Amniotic stem cell (primary cell): ENCODE measurements at places on chromosomes 1 and 21.

DNA sequence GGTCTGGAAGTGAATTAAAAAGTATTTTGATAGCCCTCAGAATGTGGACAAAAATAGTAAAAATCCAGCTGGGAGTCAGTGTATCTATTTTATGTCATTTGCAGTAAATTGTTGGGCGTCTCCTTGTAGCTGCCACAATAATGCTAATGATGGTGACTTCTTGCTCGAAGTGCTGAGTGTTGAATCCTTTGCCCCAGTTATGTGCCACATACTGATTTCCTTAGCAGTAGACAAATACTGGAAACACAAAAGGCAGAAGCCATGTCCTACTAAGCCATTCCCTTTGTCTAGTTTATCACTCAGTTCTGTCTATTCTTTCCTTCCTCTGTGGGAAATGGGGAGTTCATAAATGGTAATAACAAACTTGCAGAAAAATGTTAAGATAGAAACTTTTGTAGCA is 70.7 kb upstream of the CXADR start:
- DNase-seq, result no peak

GRCh38 chr21:37647781-37648180 is 268.5 kb downstream of the KCNJ6 start:
- no peak for DNase-seq

DNA sequence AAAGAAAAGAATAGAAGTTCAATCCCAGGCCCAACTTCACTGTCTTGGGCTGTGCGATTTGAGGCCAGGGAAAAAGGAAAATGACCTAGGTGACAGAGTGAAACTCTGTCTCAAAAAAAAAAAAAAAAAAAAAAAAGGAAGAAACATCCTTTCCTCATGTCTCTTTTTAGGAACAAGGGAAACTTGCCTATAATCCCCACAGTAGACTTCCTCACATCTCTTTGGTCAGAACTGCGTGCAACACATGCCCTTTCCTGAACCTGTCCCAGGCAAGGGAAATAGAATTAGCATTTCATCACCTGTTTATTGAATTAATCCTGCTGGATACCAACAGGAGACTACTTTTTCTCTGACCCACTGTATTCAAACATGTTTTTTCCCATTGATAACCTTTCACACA is 2.3 kb downstream of the DCST1 start:
- DNase-seq, result no peak

DNA sequence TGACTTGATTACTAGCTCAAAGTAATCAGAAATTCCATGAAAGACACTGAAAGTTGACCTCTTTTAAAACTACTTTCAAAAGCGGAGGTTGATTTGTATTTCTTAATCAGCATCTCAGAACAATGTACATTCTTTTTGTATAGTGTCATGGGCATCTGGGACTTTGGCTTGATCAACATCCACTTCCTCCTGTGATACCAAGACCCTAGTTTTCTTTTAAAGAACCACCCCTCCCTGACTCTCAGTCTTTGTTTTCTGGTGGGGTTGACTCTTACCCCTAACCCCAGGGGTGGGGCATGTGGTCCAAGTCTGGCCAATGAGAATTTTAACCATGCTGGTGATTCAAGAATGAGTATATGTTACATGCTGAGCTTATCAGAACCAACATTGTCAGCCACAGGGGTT is 21.7 kb upstream of the IRF2BP2 start:
- DNase-seq, result no peak

DNA sequence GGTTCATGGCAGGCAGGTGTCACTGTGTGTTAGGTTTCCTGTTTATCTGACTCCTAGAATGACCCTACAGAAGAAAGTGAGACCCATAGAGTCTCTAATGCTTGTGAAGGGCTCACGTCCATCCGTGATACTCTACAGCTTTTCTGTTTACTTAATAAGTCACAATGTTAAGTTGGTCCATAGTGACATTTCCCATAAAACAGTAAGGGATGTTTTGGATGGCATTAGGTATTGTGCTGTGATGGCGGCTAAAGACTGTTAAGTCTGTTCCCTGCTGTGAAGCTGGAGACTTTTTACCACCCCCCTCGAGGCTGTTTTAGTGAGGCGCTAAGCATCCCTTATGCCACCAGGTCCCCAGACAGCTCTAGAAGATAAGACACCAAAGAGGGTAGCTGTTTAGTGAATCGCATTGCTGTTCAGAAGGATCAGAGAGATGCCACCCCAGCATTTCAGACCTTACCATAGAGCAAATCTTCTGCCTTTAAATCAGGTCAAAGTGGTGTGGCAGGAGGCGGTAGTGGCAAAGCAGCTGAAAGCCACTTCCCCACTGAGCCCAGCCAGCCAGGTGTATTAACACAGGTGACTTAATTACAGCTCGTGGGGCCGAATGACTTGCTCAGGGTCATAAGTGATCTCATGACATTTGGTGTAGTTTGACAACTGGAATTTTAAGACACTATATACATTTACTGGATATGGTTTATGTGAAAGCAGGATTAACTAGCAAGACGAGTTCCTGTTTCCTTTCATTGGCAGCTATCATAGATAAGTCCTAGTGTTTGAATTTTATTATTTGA is 25.0 kb downstream of the SLC37A1 start:
- DNase-seq, result no peak

DNA sequence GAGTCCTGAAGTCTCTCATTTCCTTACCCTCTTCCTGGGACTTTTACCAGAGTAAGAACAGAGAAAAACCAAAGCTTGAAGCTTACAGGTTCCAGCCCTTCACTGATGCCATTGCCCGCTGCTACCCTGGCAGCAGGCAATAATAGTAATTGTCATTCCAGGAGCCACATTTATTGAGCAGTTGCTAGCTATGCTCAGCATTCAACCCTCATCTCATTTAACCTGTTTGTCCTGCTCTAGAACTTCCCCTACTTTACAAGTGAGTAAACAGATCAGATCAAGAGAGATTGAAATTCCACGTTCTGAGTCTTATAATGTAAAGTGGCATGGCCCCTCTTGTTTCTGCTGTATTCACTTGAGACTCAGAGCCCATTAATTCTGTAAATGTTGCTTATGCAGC is 80.4 kb downstream of the ATP1A1 start:
- DNase-seq, result no peak

DNA sequence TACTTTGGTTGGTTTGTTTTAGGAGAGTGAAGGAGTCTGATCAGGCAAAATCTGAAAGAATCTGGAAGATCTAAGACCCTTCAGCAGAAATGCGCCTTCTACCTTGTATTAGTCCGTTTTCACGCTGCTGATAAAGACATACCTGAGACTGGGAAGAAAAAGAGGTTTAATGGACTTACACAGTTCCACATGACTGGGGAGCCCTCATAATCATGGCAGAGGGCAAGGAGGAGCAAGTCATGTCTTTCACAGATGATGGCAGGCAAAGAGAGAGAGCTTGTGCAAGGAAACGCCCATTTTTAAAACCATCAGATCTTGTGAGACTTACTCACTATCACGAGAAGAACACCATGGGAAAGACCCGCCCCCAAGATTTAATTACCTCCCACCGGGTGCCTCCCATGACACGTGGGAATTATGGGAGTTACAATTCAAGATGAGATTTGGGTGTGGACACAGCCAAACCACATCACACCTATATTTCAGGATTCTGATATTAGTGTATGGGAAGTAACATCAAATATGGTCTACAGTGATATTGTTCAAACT is 99.3 kb downstream of the GLUL start:
- DNase-seq, result no peak

DNA sequence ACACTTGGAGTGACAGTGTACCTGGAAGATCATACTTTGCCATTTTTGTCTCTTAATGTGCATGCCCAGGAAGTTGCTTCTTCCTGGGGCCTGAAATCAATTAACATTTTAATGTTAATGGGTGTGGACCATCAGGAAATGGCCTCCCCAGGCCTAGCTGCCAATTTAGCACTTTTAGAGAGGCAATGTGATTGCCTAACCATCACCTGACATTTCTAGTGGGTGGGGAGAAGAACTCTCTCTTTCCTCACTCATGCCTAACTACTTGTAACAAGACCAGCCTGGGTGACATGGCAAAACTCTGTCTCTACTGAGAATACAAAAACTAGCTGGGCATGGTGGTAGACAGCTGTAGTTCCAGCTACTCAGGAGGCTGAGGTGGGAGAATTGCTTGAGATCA is 549.0 kb upstream of the RGS18 start:
- no peak for DNase-seq

DNA sequence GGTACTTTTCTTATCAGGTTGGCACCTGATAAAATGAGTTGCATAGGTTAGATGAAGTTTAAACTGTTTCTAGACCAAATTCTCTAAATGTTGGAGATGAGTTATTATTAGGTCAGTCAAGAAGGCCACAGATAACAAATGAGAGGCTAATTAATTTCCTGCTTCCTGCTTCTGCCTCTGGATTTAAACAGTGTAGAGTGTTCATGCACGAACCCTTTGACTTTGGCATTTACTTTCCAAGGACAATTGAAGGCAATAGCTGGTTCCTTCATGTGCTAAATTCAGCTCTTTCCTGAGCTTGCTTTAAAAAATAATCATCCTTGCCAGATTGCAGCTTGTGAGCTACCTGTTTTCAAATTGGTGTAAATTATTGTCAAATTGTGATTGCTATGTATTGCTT is 80.6 kb downstream of the RASAL2 start:
- DNase-seq, result no peak

- no peak for DNase-seq
These were observed 32.1 kb upstream of the LRIG2 start for GRCh38 chr1:113040718-113041412.

DNA sequence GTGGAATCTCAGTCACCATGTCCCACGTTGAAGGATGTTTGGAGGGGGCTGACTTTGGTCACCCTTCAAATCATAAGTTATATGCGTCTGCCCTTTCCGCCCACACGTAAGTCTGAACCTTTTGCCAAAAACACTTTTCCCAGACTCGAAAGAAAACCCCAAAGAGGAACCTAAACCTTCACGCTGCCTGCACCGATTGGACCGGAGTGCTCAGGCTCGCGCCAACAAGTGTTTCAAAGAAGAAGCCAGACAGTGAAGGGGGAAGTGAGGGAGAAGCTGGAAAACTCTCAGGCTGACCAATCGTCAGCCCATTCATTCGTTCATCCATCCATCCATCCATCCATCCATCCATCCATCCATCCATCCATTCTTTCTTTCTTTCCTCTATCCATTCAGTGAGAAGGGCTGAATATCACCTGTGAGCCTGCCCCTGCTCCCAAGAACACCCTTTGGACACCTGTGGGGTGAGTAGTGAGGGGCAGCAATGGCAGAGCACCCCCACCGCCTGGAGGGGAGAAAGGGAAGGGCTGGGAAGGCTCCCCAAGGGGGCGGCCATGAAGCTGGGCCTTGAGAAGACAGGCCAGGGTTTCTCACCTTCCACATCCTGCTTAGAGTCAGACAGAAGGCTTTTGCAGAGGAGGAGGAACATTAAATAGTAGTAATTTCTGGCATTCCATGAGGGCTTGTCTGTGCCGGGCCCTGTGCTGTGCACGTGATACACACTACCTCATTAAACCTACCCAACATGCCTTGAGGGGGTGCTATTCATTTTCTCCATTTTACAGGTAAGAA is 27.1 kb upstream of the RUNX3 start:
- no peak for DNase-seq

DNA sequence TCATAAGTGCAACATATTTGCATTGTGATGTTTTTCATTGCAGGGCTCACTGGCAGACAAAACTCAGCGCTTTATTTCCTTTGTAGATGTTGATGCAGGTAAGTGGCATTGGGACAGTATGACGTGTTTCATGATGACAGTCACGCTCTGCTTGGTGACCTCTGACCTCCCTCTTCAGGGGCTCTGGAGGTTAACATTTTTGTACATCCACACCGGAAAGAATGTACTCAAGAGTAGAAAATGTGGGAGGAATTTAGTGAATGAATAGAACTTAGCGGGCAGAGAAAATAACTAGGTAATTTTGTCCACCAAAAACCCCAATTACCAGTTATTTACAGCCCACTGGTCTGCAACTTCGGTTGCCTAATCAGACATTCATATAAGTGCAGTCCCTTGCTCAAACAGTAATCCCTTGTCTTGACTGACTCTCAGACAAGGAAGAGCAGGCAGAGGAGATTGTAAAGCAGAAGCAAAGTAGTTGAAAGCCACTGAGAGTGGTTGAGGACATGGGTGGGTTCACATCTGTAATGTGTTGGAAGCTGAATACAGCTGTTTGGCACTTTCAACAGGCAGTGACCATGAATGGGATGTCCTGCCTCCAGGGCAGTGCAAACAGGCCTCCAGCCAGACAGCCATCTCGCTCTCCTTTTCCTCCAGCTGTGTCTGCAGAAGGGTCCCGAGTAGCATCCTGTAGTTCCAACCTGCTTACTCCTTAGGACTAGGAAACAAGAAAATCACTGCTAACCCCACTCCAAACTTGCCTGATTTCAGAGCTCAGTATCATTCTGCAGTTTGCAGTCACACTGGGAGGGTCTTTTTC is 188.9 kb downstream of the NRIP1 start:
- DNase-seq, result no peak

- DNase-seq, result no peak
These were observed 14.6 kb downstream of the ADSS2 start for GRCh38 chr1:244437086-244437468.

DNA sequence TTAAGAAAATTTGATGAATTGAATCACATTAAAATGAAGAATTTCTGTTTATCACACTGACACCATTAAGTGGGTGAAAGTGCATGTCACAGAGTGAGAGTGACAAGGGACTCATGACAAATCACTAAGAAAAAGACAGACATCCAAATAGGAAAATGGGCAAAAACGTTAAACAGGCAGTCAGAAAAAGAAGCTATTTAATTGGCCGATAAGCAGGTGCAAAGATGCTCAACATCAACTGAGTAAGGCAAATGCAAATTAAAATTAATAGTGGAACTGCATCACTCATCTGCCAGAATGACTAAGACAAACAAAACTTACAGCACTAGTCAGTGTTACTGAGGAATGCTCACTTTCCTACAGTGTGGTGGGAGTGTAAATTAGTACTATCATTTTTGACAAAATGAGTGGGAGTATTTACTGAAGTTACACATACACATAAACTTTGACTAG is 39.2 kb upstream of the RUNX1 start:
- no peak for DNase-seq

DNA sequence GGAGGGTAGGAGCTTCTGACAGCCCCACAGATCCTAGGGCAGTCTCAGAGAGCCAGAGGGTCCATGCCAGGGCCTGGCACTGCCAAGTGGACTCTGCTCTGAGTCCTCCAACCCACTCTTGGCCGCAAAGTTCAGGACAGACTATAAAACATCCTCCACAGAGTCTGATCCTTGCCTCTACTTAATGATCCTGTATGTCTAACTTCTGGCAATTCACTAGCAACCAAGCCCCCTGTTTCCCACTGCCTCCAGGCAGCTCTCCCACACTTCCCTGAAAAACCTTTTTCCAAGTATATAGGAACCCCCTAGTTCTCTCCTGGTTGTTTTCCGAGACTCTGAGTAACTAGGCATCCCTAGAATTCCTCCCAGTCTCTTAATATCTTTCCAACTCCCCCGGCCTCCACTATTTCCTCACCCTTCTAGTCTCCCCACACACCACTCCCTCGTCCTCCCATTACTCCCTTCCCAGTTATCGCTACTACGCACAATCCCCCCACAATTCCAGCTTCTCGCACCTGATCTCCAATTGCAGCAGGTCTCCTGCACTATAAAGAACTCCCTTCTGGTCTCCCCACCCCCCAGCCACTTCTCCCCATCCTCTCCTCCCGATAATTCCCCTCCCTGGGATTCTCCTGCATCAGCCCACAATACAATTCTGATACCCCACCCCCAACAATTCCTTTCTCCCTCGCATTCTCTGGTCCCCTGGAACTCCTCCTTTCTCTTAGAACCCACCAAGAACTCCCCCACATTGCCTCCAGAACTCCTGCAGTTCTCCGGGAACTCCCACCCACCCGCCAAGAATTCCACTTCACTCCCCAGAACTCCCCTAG is 574 bp downstream of the IGSF9 start:
- no peak for DNase-seq

- no peak for DNase-seq
These were observed 170.5 kb downstream of the TOMM20 start for GRCh38 chr1:234958066-234958705.
